ENCODE measurements at places on chromosomes 1 and 21. TPM values are rescaled to one million over a fixed set of nuclear protein-coding genes. Genes with fewer than 3 reads are reported as not detected.

DNA sequence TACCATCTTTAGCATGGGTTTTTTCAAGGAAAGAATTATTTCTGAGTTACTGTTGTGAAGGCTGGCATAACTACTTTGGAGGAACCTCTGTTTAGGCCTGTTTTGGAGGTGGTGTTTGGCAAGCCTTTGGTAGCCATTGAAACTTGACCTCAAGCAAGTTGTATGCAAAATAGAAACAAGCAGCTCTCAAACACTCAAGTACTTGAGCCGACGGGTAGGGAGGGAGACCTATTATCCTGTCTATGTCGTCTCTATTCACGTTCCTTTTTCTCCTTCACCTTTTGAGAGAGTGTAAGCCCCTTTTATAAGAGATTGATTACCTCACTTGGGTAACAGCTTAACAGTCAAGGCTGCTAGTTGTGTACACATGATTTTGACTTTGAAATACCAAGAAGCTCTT lies 878.3 kb upstream of the CXADR start:
- DNase-seq: no peak
- no peak overlapping the region for H3K4me3 ChIP-seq
- no peaks in the 10 kb centered on the region for H3K4me1 ChIP-seq
- no peaks in the 10 kb centered on the region for H3K36me3 ChIP-seq

- DNase-seq: no peak
- no peaks in the 10 kb centered on the region for H3K36me3 ChIP-seq
- H3K27me3 ChIP-seq: no peaks in the 10 kb centered on the region
- no peak overlapping the region for H3K4me3 ChIP-seq
These were observed 10.2 kb upstream of the UBL4B start for GRCh38 chr1:110102081-110102480.

- no peak for DNase-seq
- no peaks in the 10 kb centered on the region for H3K4me1 ChIP-seq
- no peak overlapping the region for H3K27ac ChIP-seq
These were observed 12.8 kb upstream of the LRRC52 start for GRCh38 chr1:165531021-165531420.

DNA sequence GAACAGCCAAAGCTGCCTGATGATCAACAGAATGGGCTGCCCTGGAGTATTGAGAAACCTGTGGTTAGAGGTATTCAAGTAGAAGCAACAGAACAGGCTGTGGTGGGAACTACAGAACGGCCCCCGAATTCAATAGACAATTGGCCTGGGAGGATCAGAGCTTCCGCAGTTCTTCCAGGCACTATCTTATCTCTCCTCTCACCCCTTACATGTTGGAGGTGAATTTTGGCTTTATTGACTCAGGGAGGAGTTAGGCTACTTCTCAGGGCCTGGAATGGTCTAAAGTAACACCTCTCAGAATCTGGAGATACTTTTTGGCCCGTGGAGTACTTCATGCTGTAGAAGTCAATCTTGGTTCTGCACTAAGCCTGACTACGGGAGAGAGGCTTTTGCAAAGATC lies 253.0 kb downstream of the PRDM2 start:
- no peaks in the 10 kb centered on the region for H3K4me1 ChIP-seq
- H3K36me3 ChIP-seq: no peaks in the 10 kb centered on the region
- H3K4me3 ChIP-seq: no peak overlapping the region
- H3K27ac ChIP-seq: no peak overlapping the region

DNA sequence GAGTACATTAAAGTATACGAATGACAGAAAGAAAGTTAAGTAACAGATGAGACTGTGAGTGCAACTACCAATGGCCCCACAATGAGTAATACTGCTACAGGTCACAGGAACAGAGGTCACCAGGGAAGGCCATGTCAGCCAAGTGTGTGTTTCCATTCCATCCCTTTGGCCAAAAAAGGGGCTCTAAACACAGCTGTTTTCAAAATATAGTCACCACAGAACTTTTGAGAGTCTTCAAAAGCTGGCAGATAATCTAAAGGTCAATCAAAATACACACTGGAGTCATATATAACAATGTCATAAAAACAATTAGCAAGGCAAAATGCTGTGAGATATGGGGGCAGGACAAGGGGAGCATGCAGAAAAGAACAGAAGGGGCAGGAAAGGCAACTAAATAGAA lies 10.2 kb downstream of the USP24 start:
- H3K4me3 ChIP-seq: no peak overlapping the region
- H3K36me3 ChIP-seq: 0 out of 2 replicates have a peak, but pooled peaks cover 1% of the 10 kb centered on the region
- no peak overlapping the region for H3K27ac ChIP-seq
- H3K27me3 ChIP-seq: no peaks in the 10 kb centered on the region
- H3K4me1 ChIP-seq: peaks cover 4% of the 10 kb centered on the region

- DNase-seq: no peak
- H3K4me1 ChIP-seq: peaks cover 9% of the 10 kb centered on the region
- H3K27ac ChIP-seq: no peak overlapping the region
These were observed 6.7 kb upstream of the RAB3GAP2 start for GRCh38 chr1:220278991-220279390.

DNA sequence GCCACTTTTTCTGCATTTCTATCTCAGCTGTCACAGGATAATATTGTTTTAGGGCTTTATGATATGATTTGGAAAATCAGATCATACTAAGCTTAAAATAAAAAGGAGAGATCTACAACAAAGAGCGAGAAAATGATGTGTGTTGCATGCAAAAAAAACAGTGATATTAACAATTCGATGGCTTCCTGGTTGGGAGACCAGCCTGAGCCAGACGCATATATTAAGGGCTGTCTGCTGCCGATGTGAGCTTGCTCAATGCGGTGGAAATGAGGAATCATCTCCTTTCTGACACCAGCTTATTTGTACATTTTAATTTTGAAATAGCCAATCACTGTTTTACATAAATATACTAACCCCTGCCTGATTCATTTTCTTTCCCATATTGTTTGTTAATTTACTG lies 862.6 kb downstream of the USP25 start:
- H3K27me3 ChIP-seq: no peaks in the 10 kb centered on the region
- H3K27ac ChIP-seq: no peak overlapping the region
- no peak for DNase-seq
- H3K36me3 ChIP-seq: no peaks in the 10 kb centered on the region
- no peaks in the 10 kb centered on the region for H3K4me1 ChIP-seq
- no peak overlapping the region for H3K4me3 ChIP-seq

DNA sequence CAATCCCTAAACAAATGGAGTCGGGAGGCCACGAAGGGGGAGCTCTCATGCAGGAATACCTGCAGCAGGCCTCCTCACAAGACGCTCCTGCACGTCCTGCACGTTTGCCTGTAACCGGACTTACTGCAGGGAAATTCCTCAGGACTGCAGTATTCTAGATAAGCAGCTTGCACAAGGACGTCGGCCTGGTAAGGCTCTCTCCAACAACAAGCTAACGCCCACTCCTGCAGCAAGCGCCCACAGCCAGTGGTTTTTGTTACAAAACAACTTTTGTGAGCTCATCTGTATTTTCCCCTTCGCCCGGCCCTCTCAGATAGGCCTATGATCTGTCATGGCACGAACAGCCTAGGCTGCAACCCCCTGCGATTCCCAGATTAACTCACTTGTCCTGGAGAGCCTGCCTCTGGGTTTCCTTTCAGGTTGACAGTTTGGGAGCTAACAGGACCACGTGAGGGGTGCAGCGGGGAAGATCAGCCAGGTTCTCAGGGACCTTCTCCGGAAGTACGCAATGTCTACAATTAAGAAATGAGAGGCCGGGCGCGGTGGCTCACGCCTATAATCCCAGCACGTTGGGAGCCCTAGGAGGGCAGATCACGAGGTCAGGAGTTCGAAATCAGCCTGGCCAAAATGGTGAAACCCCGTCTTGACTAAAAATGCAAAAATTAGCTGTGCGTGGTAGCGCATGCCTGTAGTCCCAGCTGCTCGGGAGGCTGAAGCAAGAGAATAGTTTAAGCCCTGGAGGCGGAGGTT lies 921 bp upstream of the MIB2 start:
- no peak overlapping the region for H3K27ac ChIP-seq
- peaks cover 17% of the 10 kb centered on the region for H3K4me1 ChIP-seq
- H3K27me3 ChIP-seq: no peaks in the 10 kb centered on the region
- peaks cover 23% of the 10 kb centered on the region for H3K36me3 ChIP-seq
- H3K4me3 ChIP-seq: peak overlapping the region; percentile 97

DNA sequence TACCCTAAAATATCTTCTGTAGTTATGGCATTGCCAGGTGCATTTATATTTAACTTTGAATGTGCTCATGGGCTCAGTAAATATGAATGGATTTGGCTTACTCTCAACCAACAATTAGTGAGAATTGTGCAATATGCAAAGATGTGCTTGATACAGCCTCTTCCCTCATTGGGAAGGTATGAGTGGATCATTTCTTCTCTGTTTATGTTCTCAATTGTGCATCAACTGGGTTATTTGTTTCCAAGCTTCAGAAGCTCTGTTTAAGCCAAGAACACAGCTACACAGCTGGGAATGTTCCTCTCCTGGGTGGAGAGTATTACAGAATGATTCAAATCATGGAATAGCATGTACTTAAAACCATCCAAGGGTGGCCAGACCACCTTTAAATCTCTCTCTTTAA lies 17.6 kb upstream of the MAP1LC3C start:
- H3K27ac ChIP-seq: no peak overlapping the region
- H3K4me1 ChIP-seq: no peaks in the 10 kb centered on the region
- H3K27me3 ChIP-seq: no peaks in the 10 kb centered on the region
- no peak for DNase-seq
- H3K4me3 ChIP-seq: no peak overlapping the region

- H3K4me1 ChIP-seq: peaks cover 33% of the 10 kb centered on the region
- H3K27ac ChIP-seq: no peak overlapping the region
- H3K36me3 ChIP-seq: no peaks in the 10 kb centered on the region
- no peaks in the 10 kb centered on the region for H3K27me3 ChIP-seq
These were observed 72.6 kb downstream of the TENT5C start for GRCh38 chr1:117678246-117678977.

GRCh38 chr1:24635195-24635843 lies 7.8 kb upstream of the SRRM1 start:
- H3K4me3 ChIP-seq: no peak overlapping the region
- DNase-seq: no peak
- H3K27ac ChIP-seq: no peak overlapping the region
- H3K4me1 ChIP-seq: no peaks in the 10 kb centered on the region
- no peaks in the 10 kb centered on the region for H3K36me3 ChIP-seq
- H3K27me3 ChIP-seq: no peaks in the 10 kb centered on the region

- no peaks in the 10 kb centered on the region for H3K4me1 ChIP-seq
- DNase-seq: peak; percentile 2
- no peak overlapping the region for H3K27ac ChIP-seq
- no peaks in the 10 kb centered on the region for H3K27me3 ChIP-seq
These were observed 1300.0 kb downstream of the PLA2G4A start for GRCh38 chr1:188128761-188129160.

DNA sequence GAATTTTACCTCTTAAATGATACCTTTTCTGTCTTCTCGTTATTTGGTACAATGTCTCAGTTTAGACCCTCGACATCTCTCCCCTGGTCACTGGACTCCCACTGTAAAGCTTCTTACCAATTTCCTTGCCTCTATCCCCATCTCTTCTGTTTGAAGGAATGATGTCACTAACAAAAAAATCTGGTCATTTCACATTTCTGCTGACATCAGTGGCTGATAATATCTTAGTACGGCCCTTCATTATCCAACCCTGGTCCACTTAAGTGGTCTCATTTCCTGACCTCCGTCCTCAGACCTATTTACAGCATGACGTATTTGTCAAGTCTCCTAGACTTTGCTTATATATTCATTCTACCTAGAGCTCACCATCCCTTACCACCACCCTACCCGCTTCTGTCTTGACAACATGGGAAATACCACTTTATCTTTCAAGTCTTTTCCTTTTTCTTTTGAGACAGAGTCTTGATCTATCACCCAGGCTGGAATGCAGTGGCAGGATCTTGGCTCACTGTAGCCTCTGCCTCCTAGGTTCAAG lies 60.9 kb downstream of the C1orf21 start:
- no peaks in the 10 kb centered on the region for H3K27me3 ChIP-seq
- H3K36me3 ChIP-seq: no peaks in the 10 kb centered on the region
- no peak for DNase-seq
- H3K4me3 ChIP-seq: no peak overlapping the region

DNA sequence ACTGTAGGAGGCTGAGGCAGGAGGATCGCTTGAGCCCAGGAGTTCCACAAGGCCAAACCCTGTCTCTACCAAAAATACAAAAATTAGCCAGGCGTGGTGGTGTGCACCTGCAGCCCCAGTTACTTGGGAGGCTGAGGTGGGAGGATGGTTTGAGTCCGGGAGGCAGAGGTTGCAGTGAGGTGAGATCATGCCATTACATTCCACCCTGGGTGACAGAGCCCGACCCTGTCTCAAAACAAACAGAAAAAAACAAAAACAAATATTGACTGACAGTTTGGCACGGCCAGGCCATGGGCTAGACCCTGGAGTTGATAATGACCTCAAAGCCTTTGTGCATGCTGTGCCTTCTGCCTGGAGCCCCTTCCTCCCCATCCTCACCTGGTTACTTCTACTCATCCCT lies 19.2 kb upstream of the RSPO1 start:
- no peak for DNase-seq
- H3K27ac ChIP-seq: no peak overlapping the region
- no peaks in the 10 kb centered on the region for H3K4me1 ChIP-seq
- peaks cover 25% of the 10 kb centered on the region for H3K27me3 ChIP-seq
- no peak overlapping the region for H3K4me3 ChIP-seq

GRCh38 chr1:173717238-173717637 lies 2.5 kb downstream of the KLHL20 start:
- no peak overlapping the region for H3K27ac ChIP-seq
- H3K36me3 ChIP-seq: peaks cover 10% of the 10 kb centered on the region
- no peaks in the 10 kb centered on the region for H3K27me3 ChIP-seq
- H3K4me1 ChIP-seq: peaks cover 4% of the 10 kb centered on the region

- 0 out of 2 replicates have a peak, but pooled peaks cover 3% of the 10 kb centered on the region for H3K27me3 ChIP-seq
- no peaks in the 10 kb centered on the region for H3K36me3 ChIP-seq
- H3K4me1 ChIP-seq: peaks cover 3% of the 10 kb centered on the region
- no peak overlapping the region for H3K4me3 ChIP-seq
- no peak for DNase-seq
These were observed 22.0 kb downstream of the TNNT2 start for GRCh38 chr1:201355471-201355870.

DNA sequence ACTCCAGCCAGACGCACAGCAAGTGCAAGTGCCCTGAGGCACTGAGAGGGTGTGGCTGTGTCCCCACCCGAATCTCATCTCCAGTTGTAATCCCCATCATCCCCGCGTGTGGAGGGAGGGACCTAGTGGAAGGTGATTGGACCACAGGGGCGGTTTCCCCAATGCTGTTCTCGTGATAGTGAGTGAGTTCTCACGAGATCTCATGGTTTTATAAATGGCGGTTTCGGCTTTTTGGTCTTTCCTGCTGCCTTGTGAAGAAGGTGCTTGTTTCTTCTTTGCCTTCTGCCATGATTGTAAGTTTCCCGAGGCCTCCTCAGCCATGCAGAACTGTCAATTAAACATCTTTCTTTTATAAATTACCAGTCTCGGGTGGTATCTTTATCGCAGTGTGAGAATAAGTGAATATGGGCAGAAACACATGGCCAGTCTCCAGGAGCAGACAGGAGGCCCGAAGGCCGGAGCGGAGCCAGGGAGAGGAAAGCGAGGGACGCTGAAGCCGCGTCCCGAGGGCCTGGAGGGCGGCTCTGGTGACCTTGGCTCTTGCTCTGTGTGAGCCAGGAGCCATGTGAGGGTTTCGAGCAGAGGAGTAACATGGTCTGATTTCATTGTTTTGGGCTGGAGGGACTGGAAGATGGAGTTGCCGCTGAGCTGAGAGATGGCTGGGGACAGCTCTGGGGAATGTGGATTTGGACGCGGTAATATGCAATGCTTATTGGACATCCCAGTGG lies 76.0 kb upstream of the C1orf174 start:
- no peak overlapping the region for H3K4me3 ChIP-seq
- no peak for DNase-seq
- H3K27me3 ChIP-seq: no peaks in the 10 kb centered on the region
- no peaks in the 10 kb centered on the region for H3K4me1 ChIP-seq
- H3K36me3 ChIP-seq: no peaks in the 10 kb centered on the region

Gene CYP4Z1
- not detected for total RNA-seq

Gene LGALS8
- 29.3 TPM for total RNA-seq

Gene RXFP4
- total RNA-seq: not detected

Gene PCBP3
- total RNA-seq: 29.4 TPM

Gene OR2M3
- not detected for total RNA-seq

Gene DNAJC6
- total RNA-seq: 0.06 TPM

Gene TNFSF18
- total RNA-seq: not detected

Measured in SJSA1 (cell line).